ENCODE measurements at places on chromosomes 3 and 15. TPM values are rescaled to one million over a fixed set of nuclear protein-coding genes. Genes with fewer than 3 reads are reported as not detected.

GRCh38 chr15:89937365-89938350 is 24.9 kb upstream of the ARPIN start:
- no peak overlapping the region for H3K4me3 ChIP-seq
- H3K27ac ChIP-seq, result no peak overlapping the region
- no peaks in the 10 kb centered on the region for H3K27me3 ChIP-seq
- H3K36me3 ChIP-seq, result no peaks in the 10 kb centered on the region
- no peak for DNase-seq
- no peaks in the 10 kb centered on the region for H3K4me1 ChIP-seq

- peak; percentile 95 for DNase-seq
- H3K4me1 ChIP-seq, result peaks cover 13% of the 10 kb centered on the region
- peaks cover 2% of the 10 kb centered on the region for H3K36me3 ChIP-seq
- H3K4me3 ChIP-seq, result peak within 1 kb of the TSS; percentile 100
- no peaks in the 10 kb centered on the region for H3K27me3 ChIP-seq
- peak within 1 kb of the TSS; percentile 86 for H3K27ac ChIP-seq
Observed at GRCh38 chr3:15064835-15065549, at the start of gene MRPS25. TSS of gene MRPS25 (minus strand) at chr3:15065315. CDS start at chr3:15065194, 121 bp downstream.

- no peaks in the 10 kb centered on the region for H3K4me1 ChIP-seq
- no peak for DNase-seq
- peaks cover 25% of the 10 kb centered on the region for H3K27me3 ChIP-seq
- H3K36me3 ChIP-seq, result no peaks in the 10 kb centered on the region
- H3K27ac ChIP-seq, result no peak overlapping the region
- no peak overlapping the region for H3K4me3 ChIP-seq
Observed at GRCh38 chr15:82653483-82654168, 6.5 kb upstream of the CPEB1 start.

DNA sequence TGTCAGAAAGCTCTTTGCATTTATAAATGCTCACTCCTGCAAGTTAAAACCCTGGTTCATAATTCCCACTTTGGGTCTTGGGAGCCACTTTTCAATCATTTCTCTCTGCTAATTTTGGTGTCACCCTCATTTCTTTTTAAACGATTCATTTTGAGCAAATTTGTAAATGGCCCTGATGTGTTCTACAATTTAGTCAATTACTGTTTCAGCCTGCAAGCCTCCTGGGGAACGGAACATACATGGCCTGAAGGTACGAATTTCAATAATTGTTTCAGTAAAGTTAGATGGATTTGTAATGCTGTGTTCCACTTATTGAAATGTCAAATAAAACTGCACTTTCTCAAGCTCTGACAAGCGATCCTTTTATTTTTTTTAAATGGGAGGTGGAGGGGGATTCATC is 43.2 kb downstream of the MAP2K5 start:
- no peak overlapping the region for H3K4me3 ChIP-seq
- peaks cover 18% of the 10 kb centered on the region for H3K36me3 ChIP-seq
- no peaks in the 10 kb centered on the region for H3K4me1 ChIP-seq
- DNase-seq, result no peak
- H3K27ac ChIP-seq, result no peak overlapping the region

- H3K4me1 ChIP-seq, result peaks cover 74% of the 10 kb centered on the region
- H3K4me3 ChIP-seq, result no peak overlapping the region
- no peaks in the 10 kb centered on the region for H3K27me3 ChIP-seq
- no peak for DNase-seq
- H3K27ac ChIP-seq, result peak overlapping the region; percentile 79
- no peaks in the 10 kb centered on the region for H3K36me3 ChIP-seq
Observed at GRCh38 chr3:127784283-127784682, 38.0 kb downstream of the MGLL start.

GRCh38 chr15:95972041-95972553 is 358.4 kb upstream of the NR2F2 start:
- no peak overlapping the region for H3K4me3 ChIP-seq
- no peaks in the 10 kb centered on the region for H3K36me3 ChIP-seq
- H3K4me1 ChIP-seq, result peaks cover 6% of the 10 kb centered on the region
- no peaks in the 10 kb centered on the region for H3K27me3 ChIP-seq

DNA sequence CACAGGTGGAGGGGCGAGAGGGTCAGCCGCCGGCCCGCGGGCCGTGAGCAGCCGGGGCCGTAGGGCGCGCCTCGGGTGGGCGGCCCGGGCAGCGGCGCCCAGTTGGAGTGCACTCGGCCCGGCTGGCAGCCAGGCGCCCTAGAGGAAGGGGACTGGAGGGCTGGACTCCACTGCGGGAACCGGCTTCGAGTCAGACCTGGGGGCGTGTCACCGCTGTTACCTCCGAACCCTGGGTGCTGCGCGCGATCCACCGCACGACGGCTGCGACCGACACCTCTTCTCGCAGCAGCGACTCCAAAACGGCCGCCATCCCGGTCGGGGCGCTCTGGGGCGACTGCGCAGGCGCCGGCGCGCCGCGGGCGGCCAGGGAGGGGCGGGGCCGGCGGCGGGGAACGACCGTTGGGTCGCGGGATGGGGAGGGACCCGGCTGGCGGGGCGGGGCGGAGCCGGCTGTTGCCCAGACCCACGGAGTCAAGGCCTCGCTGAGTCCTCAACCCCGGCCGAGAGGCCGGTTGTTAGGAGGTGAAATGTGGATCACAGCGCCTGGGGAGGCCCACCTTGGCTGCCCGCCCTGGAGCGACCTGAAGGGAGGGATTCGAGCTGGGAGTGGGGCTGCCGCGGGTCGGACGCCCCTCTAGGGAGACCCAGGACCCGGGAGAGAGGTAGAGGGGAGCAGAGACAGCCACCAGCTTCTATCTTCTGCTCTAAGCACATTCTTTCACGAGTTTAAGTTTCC is at the start of gene CDAN1:
TSS of gene CDAN1 (minus strand) at position 336 of the 736 bp plus-strand sequence. CDS start at position 310, 26 bp downstream.
- peaks cover 12% of the 10 kb centered on the region for H3K4me1 ChIP-seq
- H3K4me3 ChIP-seq, result peak within 1 kb of the TSS; percentile 72
- peaks cover 37% of the 10 kb centered on the region for H3K36me3 ChIP-seq
- peak within 1 kb of the TSS; percentile 96 for H3K27ac ChIP-seq
- H3K27me3 ChIP-seq, result no peaks in the 10 kb centered on the region

GRCh38 chr3:47108546-47108945 is 55.4 kb downstream of the SETD2 start:
- no peak overlapping the region for H3K4me3 ChIP-seq
- no peak overlapping the region for H3K27ac ChIP-seq
- peak; percentile 4 for DNase-seq
- H3K27me3 ChIP-seq, result no peaks in the 10 kb centered on the region

GRCh38 chr3:17562845-17563244 is 179.6 kb downstream of the TBC1D5 start:
- H3K4me3 ChIP-seq, result no peak overlapping the region
- no peaks in the 10 kb centered on the region for H3K36me3 ChIP-seq
- H3K4me1 ChIP-seq, result no peaks in the 10 kb centered on the region
- DNase-seq, result no peak
- H3K27ac ChIP-seq, result no peak overlapping the region

- no peaks in the 10 kb centered on the region for H3K27me3 ChIP-seq
- no peak overlapping the region for H3K27ac ChIP-seq
- peaks cover 45% of the 10 kb centered on the region for H3K4me1 ChIP-seq
- H3K36me3 ChIP-seq, result peaks cover 64% of the 10 kb centered on the region
Observed at GRCh38 chr3:53236112-53236841, 19.5 kb downstream of the TKT start.

GRCh38 chr15:75827691-75828090 is 15.6 kb upstream of the UBE2Q2 start:
- no peaks in the 10 kb centered on the region for H3K36me3 ChIP-seq
- H3K27ac ChIP-seq, result no peak overlapping the region
- peaks cover 4% of the 10 kb centered on the region for H3K27me3 ChIP-seq
- H3K4me1 ChIP-seq, result no peaks in the 10 kb centered on the region
- no peak overlapping the region for H3K4me3 ChIP-seq

DNA sequence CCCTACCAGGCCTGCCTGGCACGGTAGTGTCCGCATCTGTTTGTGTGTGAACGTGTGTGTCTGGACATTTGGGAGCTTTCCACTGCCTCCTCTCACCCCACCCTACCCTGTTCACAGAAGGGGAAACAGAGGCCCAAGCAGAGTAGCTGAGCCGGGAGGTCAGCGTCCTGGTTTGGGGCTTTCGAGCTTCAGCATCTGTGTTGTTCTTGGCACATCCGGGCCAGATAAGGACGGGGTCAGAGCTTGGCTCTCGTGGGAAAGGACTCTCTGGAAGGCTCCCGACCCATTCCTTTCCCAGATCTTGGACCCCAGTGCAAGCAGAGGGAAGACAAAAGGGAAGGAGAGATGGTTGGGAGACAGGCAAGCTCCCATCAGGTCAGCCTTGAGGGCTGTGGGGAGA is 6.3 kb upstream of the PTH1R start:
- H3K27ac ChIP-seq, result no peak overlapping the region
- DNase-seq, result no peak
- H3K27me3 ChIP-seq, result peaks cover 25% of the 10 kb centered on the region
- H3K4me1 ChIP-seq, result peaks cover 67% of the 10 kb centered on the region
- H3K4me3 ChIP-seq, result no peak overlapping the region

DNA sequence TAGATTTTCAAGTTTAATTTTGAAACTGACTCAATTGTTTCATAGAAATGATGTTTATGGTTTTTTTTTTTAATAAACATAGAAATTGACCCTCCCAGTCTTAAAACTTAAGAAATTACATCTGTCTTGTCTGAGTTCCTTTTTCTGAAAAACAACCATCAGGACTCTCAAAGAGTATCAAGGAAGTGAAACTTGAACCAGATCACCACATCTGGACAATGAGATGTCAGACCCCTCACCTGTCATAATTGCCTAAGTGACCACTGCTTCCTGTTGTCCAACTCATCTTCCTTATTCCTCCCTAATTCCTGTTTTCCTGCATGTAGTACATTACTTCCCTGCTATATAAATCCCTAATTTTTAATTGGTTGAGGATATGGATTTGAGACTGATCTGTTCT is 441.5 kb upstream of the ARHGEF26 start:
- no peak overlapping the region for H3K27ac ChIP-seq
- no peaks in the 10 kb centered on the region for H3K36me3 ChIP-seq
- no peaks in the 10 kb centered on the region for H3K27me3 ChIP-seq
- peak; percentile 34 for DNase-seq

DNA sequence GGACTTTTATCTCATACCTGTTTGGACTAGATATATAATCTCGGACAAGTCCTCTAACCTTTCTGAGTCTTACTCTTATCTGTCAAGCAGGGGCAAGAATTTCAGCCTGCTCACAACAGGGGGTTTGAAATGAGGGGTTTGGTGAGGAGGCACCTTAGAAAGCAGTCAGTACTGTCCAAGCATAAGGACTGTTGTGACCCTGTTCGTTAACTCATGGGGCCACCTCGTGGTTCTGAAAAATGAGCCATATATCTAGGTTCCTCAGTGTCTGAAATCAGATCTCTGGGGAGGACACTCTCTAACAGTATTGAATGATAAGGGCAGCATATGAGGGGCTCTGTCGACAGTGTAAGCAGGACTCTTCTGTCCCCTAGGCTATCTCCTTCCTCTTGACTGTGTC is 7.2 kb upstream of the TIMP4 start:
- H3K4me3 ChIP-seq, result no peak overlapping the region
- H3K27ac ChIP-seq, result no peak overlapping the region
- H3K27me3 ChIP-seq, result no peaks in the 10 kb centered on the region
- no peaks in the 10 kb centered on the region for H3K4me1 ChIP-seq

Gene EHD4
- total RNA-seq, result 23.1 TPM

Gene TICRR
- total RNA-seq, result 2.2 TPM

Gene PIK3R4
- 17.3 TPM for total RNA-seq

Gene CA12
- 2.2 TPM for total RNA-seq

Gene NR2E3
- total RNA-seq, result 3.4 TPM

Gene VIPR1
- total RNA-seq, result 1.2 TPM

Gene ROPN1
- total RNA-seq, result not detected

Gene KLHL25
- 5.3 TPM for total RNA-seq

Gene TASOR
- 49.3 TPM for total RNA-seq

Gene STXBP5L
- total RNA-seq, result under 0.01 TPM

Gene ARL6
- total RNA-seq, result 5.7 TPM
